ENCODE measurements at places on chromosomes 6 and 20.

- DNase-seq = no peak
Measured at GRCh38 chr6:111683749-111684267, 78.1 kb upstream of the TRAF3IP2 start.

DNA sequence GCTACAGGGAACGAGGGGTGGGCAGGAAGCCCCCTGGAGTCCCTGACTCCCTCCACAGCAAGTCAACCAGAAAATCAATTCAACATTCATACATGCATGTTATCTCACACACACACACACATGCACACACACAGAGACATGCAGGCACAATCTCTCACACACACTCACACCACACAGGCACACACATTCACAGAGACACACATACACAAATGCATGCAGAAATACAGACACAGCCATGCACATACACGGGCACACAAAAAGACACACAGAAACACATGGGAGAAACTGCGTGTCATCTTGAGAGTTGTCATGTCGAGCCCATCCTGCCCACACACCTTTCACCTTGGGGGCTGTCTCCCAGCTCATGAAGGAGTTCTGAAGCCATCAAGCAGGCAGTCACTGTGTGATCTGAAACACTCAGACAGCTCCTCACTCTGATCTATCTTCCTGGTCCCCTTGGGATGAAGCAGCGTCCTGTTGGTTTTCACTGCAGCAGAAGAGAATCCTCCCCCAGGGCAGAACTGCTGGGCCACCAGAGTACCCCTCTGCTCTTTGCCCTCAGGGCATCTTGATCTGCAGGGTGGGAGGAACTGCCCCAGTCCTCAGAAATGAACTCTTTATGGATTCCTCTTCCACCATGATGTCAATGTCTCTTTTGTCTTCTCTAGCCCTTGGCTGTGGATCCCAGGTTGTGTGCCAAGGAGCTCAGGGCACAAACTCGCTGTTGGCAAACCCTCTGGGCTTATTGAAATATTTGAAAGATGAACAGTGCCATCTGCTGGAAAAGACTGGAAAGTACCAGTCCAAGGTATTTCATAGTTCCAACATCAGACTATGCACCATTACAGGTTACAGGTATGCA is 8.8 kb downstream of the RAET1L start:
- DNase-seq = peak; percentile 23

DNA sequence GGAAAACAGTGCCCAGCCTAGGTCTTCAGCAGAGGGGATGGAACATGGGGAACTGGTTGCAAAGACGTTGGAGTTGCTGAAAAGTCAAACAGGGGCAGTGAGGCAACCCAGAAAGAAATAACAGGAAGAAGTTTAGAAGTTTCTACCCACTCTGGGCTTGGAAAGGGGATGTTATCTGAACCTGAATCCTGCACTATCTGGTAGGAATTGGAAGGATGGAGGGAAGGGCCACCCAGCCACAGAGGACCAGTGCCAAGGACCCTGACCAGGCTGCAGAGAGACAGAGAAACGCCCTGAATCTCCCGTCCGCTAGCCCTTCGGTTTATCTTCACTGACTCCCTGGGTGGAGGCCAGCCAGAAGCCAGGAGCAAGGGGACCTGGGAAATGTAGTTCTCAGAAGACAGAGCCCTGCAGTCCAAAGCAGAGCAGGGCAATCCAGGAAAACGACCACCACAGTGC is 217.3 kb upstream of the RREB1 start:
- DNase-seq = no peak

- DNase-seq = no peak
Measured at GRCh38 chr6:39137245-39137644, 22.3 kb upstream of the SAYSD1 start.

DNA sequence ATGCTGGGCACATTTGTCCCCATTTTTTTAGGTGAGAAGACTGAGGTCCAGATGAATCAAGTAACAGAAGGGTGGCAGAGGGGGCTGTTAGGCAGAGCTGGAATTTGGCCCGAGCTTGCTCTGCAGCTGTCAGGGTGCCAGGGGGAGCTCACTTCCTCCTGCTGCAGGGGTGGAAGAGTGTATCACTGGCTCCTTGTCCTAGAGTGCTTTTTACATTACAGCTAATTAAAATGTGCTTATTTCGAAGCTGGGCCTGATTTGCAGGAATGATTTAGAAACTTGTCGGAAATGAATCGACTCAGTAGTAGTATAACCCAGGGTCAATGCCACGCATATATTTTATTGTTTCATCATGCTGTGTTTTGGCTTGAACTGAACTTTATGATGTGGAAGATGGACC is 11.1 kb downstream of the TOX2 start:
- DNase-seq = no peak

GRCh38 chr6:63352069-63352543 is 32.3 kb upstream of the LGSN start:
- no peak for DNase-seq

DNA sequence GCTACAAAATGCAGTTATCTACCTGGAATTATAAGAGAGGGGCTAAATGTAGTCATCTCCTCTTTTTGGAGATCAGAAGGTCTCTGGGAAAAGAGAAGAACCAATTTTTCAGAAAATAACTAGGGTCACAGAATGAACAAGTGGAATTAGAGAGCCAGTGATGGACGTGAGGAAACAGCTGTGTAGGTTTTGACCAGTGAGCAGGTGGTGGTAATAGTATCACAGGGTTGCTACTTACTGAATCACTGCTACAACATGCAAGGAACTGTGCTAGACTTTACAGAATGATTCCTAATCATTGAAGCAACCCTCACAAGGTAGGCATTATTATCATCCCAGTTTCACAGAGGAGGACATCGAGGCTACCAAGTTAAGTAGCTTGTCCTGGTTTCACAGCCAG is 1.7 kb downstream of the ATP6V1G2 start:
- DNase-seq = no peak
